Bronchial epithelial cell (primary cell): ENCODE measurements at places on chromosomes 5 and 9.

DNA sequence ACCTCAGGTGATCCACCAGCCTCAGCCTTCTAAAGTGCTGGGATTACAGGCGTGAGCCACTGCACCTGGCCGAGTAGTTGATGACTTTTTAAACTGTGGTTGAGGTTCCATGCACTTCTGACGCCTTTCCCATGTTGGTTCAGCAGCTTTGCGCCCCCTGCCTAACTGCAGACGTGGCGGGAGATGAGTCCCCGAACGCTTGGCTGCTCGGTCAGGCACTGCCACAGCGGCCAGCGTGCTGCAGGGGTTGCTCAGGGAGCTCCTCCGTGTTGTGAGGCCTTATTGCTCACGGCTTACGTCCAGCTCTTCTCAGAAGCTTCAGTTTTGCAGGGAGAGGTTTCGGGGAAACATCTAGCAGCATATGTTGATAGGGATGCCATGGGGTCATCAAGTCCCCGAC is 35.3 kb downstream of the HABP4 start:
- no peak for DNase-seq

- DNase-seq: no peak
These were observed 58.1 kb downstream of the EBF1 start for GRCh38 chr5:159041444-159042198.

DNA sequence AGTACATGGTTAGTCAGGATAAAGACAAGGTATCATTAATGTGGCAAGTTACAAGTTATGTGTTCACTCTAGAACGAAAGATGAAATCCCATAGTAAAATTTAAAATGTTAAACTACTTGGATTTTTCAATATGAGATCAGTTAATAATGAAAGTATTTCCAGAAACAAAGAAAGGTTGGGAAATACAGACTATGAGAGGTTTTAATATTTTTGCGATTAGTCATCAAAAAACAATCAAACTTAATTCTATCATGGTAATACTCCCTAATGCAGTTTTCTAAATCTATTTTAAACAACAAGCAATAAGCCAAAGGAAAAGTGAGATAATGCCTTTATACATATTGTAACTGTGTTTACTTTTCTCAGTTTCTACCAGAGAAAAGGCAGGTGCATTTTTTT is 10.6 kb downstream of the CDH12 start:
- peak; percentile 7 for DNase-seq

DNA sequence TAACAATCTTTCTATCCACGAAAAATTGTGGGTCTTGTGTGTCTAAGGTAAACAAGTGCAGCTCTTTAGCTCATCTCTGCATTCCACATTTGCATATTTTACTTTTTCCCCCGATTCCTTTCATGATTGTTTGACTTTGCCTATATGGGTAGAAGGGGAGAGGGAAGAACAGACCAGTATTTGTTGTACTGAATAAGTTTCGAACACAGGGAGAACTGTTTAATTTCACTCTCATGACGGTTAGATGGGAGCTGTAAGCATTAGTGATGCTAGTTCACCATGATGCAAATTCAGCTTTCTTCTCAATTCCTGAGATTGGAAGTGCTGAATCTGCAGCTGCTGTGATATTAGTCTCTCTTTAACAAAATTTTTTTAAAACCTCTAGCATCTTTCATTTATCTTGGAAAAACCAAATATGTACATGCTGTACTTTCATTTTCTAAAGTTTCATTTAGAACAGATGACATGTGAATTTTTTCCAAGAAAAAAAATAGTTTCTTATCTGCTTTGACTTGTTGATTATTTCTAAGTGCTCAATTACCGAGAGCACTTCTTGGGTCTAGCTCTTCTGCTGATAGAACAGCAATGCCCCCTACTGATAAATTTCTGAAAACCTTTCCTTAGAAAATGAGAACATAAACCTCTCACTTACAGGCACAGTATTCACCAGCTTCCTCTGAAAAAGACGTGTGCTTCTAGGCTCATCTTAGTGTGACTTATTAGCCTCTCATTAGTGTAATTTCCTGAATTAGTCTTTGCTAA is 149.5 kb downstream of the BAAT start:
- DNase-seq: peak; percentile 52

- no peak for DNase-seq
These were observed 379.5 kb upstream of the GRAMD2B start for GRCh38 chr5:126043688-126044087.

- DNase-seq: no peak
These were observed 394.8 kb downstream of the CSNK1G3 start for GRCh38 chr5:123906698-123907295.
